ENCODE measurements at places on chromosomes 12 and 14.

DNA sequence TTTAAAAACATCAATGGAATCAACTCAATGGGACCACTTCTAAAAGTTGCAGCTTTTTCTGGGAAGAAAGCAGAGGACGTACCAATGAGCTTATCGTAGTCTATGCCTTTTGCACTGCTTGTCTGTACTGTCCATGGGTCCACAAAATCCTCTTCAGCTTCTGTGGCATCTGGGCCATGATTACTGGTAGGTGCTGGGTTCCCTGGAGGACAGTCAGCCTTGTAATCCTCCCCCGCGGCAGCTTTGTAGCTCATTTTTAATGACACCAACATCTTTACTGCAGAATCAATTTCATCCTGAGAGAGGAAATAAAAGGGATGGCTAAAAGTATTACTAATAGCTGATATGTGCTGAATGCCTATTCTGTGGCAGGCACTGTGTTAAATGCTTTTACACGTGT, 38.5 kb downstream of the SLC25A47 start:
- no peak overlapping the region for H3K27ac ChIP-seq
- peaks cover 35% of the 10 kb centered on the region for H3K36me3 ChIP-seq
- no peak overlapping the region for H3K4me3 ChIP-seq
- no peaks in the 10 kb centered on the region for H3K27me3 ChIP-seq
- DNase-seq, result no peak

DNA sequence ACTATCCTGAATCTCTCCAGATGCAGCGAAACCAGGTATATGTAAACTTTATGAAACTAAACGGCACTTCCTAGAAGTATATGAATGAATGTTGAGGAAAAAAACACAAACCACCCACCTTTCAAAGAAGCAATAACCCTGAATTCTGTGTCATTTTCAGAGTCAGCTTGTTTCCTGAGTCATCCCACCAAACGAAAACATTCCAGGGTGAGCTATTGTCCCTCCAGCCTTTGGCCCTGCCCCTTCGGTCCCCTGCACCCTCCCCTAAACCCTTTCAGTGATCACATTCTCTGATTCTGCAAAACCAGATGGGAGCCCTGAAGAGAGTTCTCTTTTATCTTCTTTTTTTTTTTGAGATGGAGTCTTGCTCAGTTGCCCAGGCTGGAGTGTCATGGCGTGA, 202.6 kb upstream of the ALG10B start:
- H3K4me1 ChIP-seq, result no peaks in the 10 kb centered on the region
- H3K36me3 ChIP-seq, result no peaks in the 10 kb centered on the region
- peaks cover 3% of the 10 kb centered on the region for H3K27me3 ChIP-seq
- DNase-seq, result no peak
- no peak overlapping the region for H3K27ac ChIP-seq

DNA sequence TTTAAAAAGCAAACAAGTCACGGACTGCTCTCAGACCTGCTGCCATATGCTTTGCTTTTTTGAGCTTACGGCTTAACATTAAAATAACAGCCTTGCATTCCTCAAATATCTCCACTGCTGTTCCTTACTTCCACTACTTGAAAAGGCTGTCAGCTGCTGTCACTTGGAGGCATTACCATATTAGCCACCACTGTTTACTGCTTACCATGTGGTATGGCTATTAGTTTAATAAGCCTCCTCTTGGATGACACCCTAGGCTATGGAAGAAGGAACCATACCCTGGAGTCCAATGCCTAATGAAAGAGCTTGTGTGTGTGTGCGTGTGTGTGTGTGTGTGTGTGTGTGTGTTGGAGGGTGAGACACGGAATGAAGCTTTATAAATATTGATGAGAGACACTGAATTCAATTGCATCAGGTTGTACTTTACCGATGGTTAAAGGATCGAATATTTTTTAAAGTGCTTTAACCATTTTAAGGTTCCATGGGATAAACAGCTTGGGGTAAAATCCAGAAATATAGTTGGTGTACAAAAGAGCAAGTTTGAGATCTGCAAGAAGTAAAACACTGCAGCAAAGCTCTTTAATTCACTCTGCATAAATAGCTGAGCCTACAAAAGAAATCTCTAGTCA, 174.5 kb downstream of the TTC7B start:
- no peak for DNase-seq
- H3K27ac ChIP-seq, result no peak overlapping the region
- no peaks in the 10 kb centered on the region for H3K4me1 ChIP-seq
- no peaks in the 10 kb centered on the region for H3K27me3 ChIP-seq

DNA sequence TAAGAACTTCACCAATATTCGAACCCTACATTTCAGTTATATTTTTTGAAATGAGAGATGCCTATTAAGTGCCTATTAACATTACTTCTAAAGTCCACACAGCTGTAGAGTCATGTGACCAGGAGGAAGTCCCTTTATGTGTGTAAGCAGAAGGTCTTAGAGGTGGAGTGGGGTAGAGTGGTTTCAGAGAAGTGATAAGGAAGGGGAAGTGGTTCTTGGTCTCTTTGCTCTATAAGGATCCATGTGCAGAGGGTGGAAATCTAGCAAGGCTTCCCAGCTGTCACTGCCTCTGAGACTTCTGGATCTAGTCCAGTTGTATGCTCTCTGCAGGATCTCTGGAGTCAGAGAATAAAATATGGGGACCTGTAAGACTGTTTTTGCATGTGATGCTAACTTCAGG, 673.9 kb downstream of the FLRT2 start:
- no peak overlapping the region for H3K27ac ChIP-seq
- no peaks in the 10 kb centered on the region for H3K27me3 ChIP-seq
- no peak overlapping the region for H3K4me3 ChIP-seq
- no peaks in the 10 kb centered on the region for H3K4me1 ChIP-seq
- DNase-seq, result peak; percentile 18
- no peaks in the 10 kb centered on the region for H3K36me3 ChIP-seq

DNA sequence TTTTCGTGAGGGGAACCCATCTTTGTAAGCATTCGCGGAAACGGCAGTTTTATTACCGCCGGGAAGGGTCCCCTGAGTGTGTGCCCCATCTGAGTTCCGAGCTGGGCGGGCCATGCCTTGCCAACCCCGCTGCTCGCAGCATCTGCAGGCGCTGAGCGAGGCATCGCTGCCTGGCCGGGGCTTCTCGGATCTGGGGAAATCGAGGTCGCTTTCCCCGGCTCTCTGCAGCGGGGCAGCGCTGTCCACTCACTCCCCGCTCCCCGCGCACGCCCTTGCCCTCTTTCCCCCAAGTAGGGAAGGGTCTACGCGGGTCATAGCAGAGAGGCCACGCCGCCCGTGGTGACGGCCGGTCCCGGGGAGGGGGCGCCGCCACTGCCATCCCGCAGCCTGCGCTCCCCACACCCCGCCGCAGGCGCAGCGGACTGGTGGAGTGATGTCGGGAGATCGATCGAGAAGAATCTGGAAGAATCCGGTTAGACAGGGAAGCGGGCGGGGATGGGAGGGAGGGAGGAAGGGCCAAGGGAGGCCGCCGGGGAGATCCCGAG, 507 bp upstream of the FKBP4 start:
- H3K27me3 ChIP-seq, result no peaks in the 10 kb centered on the region
- peak overlapping the region; percentile 86 for H3K4me3 ChIP-seq
- peak; percentile 25 for DNase-seq

- H3K4me3 ChIP-seq, result no peak overlapping the region
- H3K27ac ChIP-seq, result no peak overlapping the region
- H3K27me3 ChIP-seq, result peaks cover 38% of the 10 kb centered on the region
Observed at GRCh38 chr14:104968153-104968527, 10.0 kb downstream of the AHNAK2 start.

DNA sequence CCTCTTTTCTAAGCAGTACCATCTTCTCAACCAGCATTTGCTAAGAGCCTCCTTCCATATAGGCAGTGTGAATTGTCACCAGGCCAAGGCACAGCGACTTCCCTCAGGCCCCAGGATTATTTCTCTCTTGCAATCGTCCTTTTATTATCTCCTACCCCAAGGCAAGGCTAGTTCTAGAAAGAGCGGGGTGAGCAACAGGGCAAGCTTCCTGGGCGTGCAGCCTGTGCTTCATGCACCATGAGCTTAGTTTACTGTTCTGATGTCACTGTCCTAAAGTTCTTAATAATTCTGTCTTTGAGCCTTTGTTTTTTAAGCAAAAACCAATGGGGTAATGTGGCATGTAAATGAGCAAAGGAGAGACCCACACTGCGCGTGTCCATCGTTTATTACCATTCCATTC, 27.9 kb downstream of the DUSP6 start:
- H3K4me3 ChIP-seq, result no peak overlapping the region
- H3K27me3 ChIP-seq, result no peaks in the 10 kb centered on the region
- no peak overlapping the region for H3K27ac ChIP-seq
- DNase-seq, result no peak

DNA sequence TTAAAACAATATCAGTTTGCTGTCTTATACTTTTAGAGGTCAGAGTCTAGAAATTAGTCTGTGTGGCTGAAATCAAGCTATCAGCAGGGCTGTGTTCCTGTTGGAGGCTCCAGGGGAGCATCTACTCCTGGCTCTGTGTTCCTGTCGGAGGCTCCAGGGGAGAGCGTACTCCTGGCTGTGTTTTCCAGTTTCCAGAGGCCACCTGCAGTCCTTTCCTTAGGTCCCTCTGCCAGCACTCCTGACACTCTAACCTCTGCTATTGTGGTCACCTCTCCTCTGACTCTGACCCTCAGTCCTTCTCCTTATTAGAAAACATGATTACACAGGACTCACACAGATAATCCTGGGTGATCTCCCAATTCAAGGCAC, 1140.7 kb upstream of the TMEM132C start:
- no peaks in the 10 kb centered on the region for H3K36me3 ChIP-seq
- H3K4me3 ChIP-seq, result no peak overlapping the region
- H3K27me3 ChIP-seq, result no peaks in the 10 kb centered on the region
- no peaks in the 10 kb centered on the region for H3K4me1 ChIP-seq

DNA sequence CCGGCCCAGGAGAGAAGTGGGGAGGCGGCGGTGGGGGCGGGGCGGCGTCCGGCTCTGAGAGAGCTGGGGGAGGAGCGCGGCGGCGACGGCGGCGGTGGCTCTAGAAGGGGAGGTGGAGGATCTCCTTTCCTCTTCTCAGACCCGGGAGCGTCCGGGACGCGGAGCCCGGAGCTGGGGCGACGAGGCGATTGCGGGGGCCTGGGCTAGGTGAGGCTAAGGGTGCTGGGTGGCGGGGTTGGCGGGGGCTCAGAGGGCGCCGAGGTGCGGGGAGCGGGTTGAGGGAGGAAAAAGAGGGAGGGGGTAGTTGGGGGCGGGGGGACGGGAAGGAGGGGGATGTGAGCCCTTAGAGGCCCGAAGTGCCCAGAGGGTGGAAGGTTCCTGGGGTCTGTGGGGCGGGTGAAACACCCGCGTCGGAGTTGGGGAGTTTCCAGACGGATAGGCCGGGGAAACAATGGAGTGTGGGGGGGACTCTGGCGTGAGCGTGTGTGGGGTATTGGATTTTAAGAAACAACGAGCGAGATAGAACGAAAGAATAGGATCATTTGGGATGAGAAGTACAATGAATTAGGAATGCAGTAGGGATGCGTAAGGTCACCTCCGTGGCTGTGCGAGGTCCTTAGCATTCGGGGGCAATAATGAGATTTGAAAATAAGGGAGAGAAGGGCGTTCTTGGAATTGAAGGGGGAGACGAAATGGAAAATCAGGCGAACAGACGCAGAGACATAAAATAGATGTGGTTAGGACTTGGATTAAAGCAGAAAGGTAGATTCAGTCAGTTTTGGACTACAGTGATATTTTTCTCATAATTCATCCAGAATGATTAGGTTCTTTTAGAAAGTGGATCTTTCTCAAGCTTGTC, at the start of gene SPATS2:
Gene SPATS2, plus strand, starts transcription at position 82 of the 859 bp plus-strand sequence. CDS start 93,551 bp downstream, outside the sequence.
- no peak for DNase-seq
- H3K36me3 ChIP-seq, result no peaks in the 10 kb centered on the region
- H3K4me3 ChIP-seq, result peak within 1 kb of the TSS; percentile 95
- peak within 1 kb of the TSS; percentile 96 for H3K27ac ChIP-seq
- H3K4me1 ChIP-seq, result peaks cover 50% of the 10 kb centered on the region

- no peak overlapping the region for H3K4me3 ChIP-seq
- H3K27ac ChIP-seq, result no peak overlapping the region
- no peaks in the 10 kb centered on the region for H3K36me3 ChIP-seq
Observed at GRCh38 chr12:96140174-96140573, 54.0 kb upstream of the ELK3 start.

DNA sequence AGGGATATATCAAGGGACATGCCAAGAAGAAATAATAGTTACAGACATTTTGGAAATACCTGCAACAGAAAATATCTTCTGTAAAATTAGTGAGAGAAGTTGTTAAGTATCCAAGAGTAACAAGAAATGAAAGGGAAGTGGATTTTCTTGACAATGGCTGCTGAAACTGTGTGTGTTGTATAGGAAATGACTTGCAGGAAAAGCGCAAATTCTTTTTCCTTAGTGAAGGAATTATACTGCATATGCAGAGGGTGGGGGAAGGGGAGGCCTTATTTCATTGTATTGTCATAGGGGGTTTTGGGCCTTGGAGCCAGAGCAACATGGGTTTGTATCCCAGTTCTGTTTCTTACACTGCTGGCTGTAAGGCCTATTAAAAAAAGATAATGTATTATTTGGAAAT, 84.4 kb upstream of the DDHD1 start:
- no peaks in the 10 kb centered on the region for H3K4me1 ChIP-seq
- peaks cover 18% of the 10 kb centered on the region for H3K36me3 ChIP-seq
- no peaks in the 10 kb centered on the region for H3K27me3 ChIP-seq

DNA sequence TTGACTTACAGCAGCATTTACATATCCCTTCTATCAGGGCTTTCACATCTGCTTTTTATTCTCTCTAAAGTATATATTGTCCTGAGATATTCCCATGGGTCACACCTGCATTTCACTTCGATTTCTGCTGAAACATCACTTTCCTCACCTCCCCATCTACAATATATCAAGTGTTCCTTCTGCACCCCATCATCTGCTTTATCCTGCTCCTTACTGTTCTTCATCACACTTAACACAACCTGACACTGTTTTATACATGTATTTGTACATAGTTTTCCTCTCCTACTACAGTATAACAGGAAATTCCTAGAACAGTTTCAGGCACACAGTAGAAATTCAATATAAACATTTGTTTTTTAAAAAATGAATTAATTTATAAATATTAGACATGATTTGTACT, 203.1 kb downstream of the EGLN3 start:
- no peaks in the 10 kb centered on the region for H3K27me3 ChIP-seq
- no peak overlapping the region for H3K27ac ChIP-seq
- H3K4me3 ChIP-seq, result no peak overlapping the region

- no peaks in the 10 kb centered on the region for H3K27me3 ChIP-seq
- no peaks in the 10 kb centered on the region for H3K4me1 ChIP-seq
- DNase-seq, result no peak
Observed at GRCh38 chr12:45427042-45427441, 211.1 kb downstream of the ANO6 start.

DNA sequence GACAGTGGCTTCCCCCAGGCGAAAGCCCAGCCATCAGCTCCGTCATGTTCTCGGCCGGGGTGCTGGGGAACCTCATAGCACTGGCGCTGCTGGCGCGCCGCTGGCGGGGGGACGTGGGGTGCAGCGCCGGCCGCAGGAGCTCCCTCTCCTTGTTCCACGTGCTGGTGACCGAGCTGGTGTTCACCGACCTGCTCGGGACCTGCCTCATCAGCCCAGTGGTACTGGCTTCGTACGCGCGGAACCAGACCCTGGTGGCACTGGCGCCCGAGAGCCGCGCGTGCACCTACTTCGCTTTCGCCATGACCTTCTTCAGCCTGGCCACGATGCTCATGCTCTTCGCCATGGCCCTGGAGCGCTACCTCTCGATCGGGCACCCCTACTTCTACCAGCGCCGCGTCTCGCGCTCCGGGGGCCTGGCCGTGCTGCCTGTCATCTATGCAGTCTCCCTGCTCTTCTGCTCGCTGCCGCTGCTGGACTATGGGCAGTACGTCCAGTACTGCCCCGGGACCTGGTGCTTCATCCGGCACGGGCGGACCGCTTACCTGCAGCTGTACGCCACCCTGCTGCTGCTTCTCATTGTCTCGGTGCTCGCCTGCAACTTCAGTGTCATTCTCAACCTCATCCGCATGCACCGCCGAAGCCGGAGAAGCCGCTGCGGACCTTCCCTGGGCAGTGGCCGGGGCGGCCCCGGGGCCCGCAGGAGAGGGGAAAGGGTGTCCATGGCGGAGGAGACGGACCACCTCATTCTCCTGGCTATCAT, 663 bp downstream of the PTGER2 start:
- DNase-seq, result peak; percentile 18
- H3K36me3 ChIP-seq, result peaks cover 12% of the 10 kb centered on the region
- H3K27ac ChIP-seq, result no peak overlapping the region
- peak overlapping the region; percentile 94 for H3K4me3 ChIP-seq

Measured in naive B cell (primary cell).